ENCODE measurements at places on chromosomes 2 and 18. TPM values are rescaled to one million over a fixed set of nuclear protein-coding genes. Genes with fewer than 3 reads are reported as not detected.

DNA sequence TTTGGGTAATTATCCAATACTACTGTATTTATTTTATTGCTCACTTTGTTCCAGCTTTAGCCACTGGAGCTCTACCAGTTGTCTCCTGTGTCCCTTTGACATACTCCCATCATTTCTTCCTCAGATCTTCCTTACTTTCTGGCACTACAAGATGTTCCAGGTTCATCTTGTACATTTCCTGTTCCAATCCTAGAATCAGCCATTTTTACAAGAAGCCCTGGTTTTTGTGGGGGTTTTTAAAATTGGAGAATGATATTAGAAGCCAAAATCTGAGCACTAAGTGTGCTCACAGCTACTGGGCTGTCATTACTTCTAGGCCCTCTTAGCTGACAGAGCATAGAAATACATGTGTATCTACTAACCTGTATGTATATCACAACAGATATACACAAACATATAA is 164.3 kb downstream of the ZFP36L2 start:
- no peak for DNase-seq

- no peak for DNase-seq
These were observed 93.3 kb upstream of the PAPOLG start for GRCh38 chr2:60662781-60663180.

- DNase-seq: no peak
These were observed 141.8 kb upstream of the ALKAL2 start for GRCh38 chr2:429575-430254.

GRCh38 chr2:26605195-26605998 is 35.8 kb downstream of the CIB4 start:
- DNase-seq: no peak

Gene ATP8B1
- 53.3 TPM for polyA plus RNA-seq
